ENCODE measurements at places on chromosomes 4 and X.

GRCh38 chr4:18559492-18559891, 537.9 kb upstream of the LCORL start:
- no peak for DNase-seq

- DNase-seq = no peak
These were observed 46.6 kb downstream of the MID1IP1 start for GRCh38 chrX:38847903-38848230.

DNA sequence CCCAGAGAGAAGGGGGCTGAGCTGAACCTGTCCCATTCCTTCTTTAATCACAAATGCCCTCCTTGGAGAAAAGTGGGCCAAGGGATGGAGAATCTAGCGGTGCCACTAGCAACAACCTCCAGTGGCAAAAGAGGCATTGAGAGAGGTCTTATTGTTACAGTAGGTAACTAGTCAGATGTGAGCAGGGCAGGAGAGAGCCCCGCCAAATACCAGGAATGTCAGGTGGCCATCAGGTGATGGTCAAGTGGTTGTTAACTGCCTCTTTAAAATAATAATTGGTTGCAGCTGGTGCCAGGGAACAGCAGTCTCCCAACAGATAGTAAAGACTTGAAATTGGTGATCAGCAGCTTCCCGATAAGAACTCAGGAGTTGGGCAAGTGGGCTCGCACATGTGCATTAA, 116.1 kb downstream of the EVC2 start:
- DNase-seq = no peak

GRCh38 chrX:49111791-49112190, 11.7 kb downstream of the GPKOW start:
- DNase-seq = no peak
